Kidney tubule cell (primary cell): ENCODE measurements at places on chromosomes 2 and 18.

GRCh38 chr18:9022397-9023155 lies 79.9 kb upstream of the NDUFV2 start:
- no peak for DNase-seq

DNA sequence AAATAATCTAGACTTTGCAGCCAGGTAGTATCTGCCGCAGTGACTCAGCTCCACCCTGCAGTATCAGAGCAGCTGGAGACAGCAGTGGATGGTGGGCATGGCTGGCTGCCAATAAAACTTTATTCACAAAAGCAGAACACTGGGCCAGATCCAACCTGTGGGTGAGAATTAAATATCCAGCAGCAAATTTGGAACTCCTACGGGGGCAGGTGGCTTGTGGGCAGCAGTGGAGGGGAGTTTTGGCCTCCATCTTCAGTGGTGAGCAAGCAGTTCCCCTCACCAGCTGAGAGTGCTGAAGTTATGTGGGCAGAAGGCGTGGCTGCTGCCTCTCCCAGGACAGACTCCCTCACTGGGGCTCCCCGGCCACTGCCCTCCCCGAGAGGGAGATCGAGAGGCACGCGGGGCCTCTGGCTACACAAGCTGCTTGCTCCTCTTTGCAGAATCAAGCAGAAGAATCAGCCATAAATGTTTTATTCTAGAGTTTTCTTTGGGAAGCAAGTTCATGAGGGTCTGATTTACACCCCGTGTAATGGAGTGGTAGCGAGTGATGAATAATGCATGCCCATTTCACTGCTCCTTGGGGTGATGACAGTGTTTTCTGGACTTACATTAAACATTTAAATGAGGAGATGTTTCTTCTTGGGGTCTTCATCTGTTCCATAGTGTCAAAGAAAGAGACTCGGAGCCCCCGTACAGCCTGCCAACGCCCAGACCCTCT lies 204.3 kb downstream of the SEPTIN10 start:
- peak; percentile 2 for DNase-seq

GRCh38 chr18:73119574-73119973 lies 251.8 kb upstream of the NETO1 start:
- DNase-seq: no peak

- no peak for DNase-seq
These were observed 69.9 kb downstream of the GLI2 start for GRCh38 chr2:120805602-120806001.

DNA sequence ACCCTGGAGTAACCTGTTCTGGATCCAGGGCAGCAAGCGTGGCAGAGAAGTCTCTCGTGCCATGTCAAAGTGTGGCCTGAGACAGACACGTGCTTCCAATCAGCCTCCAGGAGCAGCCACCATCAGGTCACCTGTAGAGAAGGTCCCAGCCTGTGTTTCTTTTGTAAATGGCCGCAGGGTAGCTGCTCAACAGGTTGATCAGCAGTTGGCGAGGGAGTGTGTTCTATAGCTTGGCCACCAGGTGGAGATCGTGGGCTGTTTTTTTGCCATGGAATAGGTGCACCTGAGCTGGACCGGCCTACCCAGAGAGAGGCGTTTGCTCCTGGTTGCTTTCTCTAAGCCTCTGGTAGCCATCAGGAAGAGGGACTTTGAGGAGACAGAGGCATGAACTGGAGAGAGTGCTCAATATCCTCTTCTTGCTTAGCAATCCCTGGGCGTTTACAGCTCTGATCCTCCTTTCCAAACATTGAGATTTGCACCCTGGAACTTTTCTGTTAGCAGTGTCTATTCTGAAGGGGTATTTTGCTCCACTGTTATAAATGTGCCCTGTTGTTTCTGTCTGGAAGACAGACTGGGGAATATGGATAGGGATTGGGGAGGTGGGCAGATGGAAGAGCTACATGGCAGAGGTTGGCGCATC lies 34.2 kb upstream of the EN1 start:
- DNase-seq: peak; percentile 77

DNA sequence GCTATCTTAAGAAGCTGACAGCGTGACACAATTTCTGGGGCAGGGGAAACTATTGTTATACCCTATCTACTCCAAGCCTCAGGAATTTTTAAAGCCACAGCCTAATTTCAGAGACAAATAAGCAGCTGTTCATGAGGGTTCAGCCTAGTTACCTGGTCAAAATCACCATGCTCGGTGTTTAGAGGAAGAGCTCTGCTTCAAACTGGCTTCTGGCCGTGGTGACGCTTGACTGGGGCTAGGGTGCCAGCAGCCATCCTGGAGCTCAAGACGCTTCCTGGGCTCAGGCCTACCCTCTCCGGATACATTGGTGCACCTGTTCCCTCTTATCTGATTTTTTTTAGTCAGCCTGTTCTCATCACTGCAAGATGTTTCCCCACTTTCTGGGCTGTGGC lies 41.7 kb downstream of the FRZB start:
- DNase-seq: no peak
